ENCODE measurements at places on chromosomes 7 and 10.

- DNase-seq = no peak
These were observed 74.2 kb downstream of the TYW1B start for GRCh38 chr7:72753781-72754180.

- DNase-seq = no peak
These were observed 94.2 kb upstream of the CXCL12 start for GRCh38 chr10:44478876-44479705.

- DNase-seq = no peak
These were observed 20.1 kb upstream of the CALU start for GRCh38 chr7:128718967-128719642.

DNA sequence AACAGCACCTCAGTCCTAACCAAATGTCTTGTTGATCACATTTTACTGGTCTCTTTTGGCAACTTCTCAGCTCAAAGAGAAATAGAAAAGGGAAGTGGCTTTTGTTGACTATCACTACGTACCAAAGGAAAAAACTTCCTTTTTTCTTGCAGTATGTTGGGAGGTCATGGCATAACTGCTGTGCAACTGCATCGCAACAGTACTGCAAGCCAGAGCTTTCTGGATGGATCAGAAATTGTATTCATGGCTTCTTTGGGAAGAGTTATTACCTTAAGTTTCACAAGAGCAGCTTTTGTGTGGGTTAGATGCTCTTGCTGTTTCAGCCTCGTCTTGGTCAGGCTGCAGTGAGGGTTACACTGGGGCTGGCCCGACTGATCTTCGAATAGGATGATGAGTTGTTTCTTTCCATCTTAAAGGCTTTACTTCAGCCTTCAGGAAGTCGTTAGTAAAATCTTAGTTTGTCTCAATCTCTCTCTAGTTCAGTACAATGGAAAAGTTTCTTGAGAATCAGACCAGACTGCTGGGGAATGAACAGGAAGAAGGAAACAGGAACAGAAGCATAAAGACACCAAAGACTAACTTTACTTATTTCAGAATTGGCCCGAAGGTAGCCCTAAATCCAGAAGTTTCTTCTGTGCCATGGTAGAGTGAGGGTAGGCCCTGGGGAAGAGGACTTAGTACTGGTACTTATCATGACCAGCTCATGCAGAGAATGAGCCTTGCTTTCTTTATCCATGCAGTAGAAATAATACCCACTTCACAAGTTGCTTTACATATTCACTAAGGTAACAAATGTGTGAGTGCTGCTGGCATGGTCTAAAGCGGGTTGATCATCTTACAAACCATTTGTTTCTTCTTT lies 153.6 kb downstream of the CELF2 start:
- DNase-seq = no peak

DNA sequence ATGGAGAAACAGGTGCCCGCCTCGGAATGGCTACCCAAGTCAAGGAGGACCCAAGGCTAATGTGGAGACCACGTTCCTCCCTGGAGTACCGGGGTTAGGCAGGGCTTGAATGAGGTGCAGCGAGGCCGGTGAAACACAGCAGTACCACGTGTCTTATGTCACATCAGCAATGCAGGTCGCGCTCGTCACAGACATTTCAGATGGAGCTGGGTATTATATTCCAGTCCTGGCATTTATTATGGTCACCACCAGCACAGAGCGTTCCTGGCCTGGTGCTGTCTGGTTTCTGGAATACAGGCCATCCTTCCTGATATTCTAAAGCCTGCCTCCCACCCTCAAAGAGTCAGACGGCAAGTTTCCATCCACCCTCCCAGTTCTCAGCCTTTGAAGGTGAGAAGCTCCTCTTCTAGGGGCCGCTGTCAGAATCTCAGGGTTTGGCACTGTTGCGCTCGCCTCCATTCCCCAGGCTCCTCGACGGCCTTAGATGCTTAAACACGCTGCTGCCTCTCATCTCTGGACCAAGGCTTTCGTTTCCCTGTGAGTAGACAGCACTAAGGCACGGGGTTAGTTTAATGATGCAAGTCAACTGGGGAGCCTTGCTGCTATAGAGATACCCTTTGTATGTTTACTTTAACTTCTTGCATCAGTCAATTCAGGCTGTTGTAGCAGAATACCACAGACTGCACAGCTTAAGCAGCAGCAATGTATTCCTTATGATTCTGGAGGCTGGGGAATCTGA lies 377.6 kb downstream of the DPP6 start:
- DNase-seq = no peak

- DNase-seq = no peak
These were observed 563.3 kb downstream of the NRG3 start for GRCh38 chr10:82438277-82438676.

- no peak for DNase-seq
These were observed 119.1 kb downstream of the NRBF2 start for GRCh38 chr10:63252095-63252762.

- no peak for DNase-seq
These were observed 1277.1 kb upstream of the AUTS2 start for GRCh38 chr7:68321076-68321639.

DNA sequence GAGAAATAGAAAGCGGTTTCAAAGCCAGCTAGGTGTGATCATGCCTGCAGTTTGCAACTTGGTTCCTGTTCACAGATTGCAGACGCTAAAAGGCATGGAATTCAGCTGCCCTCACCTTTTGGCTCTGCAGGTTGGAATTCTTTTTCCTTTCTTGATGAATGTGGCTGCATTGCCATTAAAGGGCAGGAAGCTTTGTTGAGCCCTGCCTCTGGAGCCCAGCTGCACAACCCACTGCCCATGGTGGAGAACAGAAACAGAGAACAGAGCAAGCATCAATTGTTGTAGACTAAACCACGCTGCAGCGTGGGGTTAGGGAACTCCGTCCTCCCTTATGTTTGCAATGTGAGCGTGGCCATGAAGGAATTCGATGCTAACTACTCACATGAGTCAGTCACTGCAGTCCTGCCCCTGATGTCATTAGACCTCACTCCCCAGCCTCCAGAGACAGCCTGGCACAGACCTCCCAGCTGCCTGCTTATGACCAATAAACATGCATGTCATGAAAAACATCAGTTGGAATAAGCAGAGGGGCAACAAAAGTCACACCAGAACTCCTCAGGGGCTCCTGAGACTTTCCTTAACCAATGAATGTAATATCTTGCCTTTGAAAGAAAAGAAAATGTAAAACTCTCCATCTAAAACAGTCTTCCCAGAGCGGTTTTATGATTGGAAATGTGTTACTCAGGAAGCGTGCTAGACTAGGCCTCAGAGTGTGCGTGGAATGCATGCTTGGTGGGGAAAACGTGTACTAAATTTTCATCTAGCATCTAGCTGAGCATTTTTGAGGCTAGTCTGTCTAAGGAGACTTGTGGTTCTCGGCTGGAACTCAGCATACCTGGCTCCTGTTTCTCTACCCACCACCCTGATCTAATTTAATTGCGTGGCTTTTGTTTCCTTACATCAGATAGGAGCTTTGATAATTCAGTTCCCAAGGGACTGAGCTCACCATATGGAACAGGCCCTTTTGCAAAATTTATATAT lies 232.2 kb downstream of the KIAA1217 start:
- no peak for DNase-seq

DNA sequence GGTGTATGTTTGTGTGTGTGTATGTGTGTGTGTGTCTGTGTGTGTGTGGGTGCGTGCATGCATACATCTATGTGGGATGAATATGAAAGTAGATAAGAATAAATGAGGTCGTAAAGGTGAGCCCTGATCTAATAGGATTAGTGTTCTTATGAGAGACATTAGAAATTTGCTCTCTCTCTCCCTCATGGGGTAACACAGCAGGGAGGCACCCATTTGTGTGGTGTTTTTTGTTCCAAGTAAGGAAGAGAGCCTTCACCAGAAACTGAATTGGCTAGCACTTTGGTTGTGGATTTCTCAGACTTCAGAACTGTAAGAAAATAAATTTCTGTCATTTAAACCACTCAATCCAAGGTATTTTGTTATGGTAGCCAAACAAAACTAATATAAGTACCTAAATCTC lies 353.7 kb upstream of the CHRM2 start:
- DNase-seq = no peak

- no peak for DNase-seq
These were observed 61.5 kb upstream of the ELMO1 start for GRCh38 chr7:37510043-37510634.

DNA sequence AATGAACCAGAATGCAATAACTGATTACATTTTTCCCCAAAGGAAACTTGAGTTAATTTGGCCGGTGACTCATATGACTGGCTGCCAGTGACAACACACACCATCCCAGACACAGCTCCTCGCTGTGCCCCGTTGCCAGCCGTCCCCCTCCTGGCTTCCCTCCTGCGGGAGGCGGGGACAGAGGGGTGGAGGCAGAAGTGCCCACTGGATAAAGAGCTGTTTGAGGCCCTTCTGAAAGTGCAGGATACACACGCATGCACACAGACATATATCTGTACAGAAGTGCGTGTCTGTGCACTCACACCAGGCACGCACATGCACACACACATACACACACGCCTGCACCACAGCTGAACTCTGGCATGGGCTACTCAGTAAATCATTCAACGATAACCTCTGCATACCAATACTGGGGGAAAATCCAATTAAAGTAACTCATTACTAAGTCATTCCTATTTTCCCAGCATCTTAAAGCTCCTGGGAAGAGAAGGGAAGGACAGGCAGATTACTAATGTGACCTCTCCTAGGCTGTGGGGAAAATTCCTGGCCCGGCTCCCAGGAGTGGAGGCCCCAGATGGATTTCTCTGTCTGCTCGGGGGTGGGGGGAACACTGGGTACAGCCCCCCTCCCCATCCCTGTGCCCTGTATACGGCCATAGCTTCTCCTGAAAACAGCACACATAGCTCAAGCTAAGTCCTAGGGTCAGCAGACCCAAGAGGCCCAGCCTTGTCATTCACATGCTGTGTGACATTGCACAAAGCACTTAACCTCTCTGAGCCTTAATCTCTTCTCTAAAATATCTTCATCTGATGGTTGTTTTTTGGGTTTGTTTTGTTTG lies 52.3 kb upstream of the MYL10 start:
- DNase-seq = no peak

GRCh38 chr7:50446542-50446960 lies 3.6 kb downstream of the FIGNL1 start:
- no peak for DNase-seq

DNA sequence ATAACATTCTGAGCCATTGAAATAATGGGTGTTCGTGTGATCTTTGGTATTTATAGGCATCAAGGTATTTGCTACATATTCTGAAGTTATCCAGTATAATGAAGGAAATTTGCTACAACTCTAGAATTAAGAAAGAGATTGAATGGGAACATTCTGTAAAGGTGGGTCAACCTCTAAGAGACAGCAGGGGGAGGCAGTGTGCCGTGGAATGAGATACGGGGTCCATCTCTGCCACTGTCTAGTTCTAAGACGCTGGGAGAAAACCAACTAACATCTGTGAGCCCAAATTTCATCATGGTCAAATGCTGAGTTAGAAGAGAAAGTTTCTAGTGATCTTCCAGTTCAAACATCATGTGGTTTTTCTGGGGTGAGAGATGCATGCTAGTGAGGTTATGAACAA lies 368.9 kb downstream of the SORCS1 start:
- DNase-seq = peak; percentile 19

DNA sequence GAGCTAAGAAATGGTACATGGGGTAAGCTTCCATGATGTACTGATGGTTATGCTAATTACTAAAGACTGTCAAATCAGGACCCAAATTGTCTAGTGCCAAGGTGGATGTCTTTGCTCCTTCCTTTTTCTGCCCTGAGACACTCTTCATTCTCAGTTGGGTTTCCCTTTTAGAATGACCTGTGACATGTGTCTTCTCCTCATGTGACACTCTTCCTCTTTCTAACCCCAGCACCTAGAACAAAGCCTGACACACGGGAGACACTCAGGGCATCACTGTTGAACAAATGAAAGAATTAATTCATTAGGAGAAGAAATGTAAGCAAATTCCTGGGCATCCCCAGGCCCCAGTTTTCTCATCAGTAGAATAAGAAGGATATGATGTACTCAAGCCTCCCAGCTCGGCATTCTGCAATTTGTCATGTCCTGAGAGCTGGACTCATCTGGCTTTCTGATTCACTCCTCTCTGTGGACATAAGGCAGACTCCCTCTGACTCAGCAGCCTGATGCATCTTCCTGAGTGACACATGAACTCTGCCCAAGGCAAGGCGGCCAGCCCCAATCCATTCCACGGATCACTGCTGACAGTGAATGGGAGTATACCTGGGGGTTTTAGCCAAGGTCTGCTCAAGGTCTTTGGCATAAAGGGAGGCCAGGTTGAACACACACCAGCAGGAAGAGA lies 473.8 kb downstream of the KCNMA1 start:
- no peak for DNase-seq

Data from progenitor cell of endocrine pancreas (in vitro differentiated cells).